ENCODE measurements at places on chromosomes 11 and 22.

- DNase-seq = no peak
These were observed 113.9 kb downstream of the RPS6KA4 start for GRCh38 chr11:64472593-64473455.

- DNase-seq = no peak
These were observed 44.6 kb upstream of the ZBED5 start for GRCh38 chr11:10902301-10903063.

- DNase-seq = no peak
These were observed 9.0 kb upstream of the HIKESHI start for GRCh38 chr11:86292912-86293616.

DNA sequence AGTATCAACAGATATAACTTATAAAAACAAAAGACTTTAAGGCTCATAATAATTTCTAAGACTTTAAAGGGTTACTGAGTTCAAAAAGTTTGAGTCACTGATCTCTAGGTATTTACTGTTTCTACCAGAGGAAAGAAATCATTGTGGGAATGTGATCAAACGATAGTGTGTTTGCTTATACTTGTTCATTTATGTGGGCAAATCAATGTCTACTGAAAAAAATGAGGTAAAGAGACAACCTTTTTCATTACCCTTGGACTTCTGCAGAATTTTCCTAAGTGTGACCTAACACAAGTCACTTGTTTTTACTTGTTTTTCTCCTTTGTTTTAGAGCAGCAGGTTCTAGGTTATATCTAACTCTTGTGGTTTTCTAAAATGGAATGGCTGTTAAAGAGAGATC is 65.4 kb downstream of the PRR5L start:
- DNase-seq = no peak

DNA sequence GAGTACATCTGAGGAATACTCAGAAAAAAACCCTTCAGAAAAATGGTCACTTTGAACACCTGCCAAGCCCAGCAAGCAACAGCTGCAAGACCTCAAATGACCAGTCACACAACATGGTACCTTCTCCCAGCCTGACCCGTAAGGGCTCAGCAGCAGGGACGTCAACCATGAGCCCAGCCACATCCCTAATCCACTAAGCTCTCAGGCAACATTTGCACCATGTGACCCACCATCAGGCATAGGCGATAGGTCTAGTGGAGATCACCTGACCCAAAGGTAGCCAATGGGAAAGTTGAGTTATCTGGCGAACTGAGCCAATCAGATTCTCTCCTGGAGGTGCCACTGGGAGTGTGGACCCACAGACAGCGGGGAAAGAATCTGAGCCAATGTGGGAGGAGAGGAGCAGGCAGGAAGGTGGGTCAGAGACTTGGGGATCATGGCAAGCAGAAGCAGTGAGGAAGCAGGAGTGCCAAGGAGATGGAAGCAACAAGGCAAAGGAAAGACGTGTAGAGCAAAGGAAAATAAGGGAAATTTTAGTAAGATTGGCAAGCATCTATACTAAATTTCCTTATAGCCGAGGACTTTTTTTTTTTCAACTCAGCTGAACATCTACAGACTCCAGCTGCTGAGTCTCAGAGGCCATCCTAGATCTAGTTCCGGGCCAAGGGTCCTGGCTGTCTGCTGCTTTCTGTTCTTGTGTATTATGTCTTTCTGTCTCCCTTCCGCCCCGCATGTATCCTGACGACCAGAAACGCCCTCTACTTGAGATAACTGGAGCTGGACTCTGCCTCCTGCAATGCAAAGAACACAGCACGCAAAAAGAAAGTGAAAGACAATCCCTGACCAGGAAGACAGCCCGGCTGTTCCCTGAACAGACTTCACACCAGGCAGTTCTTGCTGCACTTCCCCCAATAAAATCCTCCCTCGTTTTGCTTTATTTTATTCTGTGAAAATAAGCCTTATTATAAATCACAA is 11.0 kb upstream of the PLAAT2 start:
- no peak for DNase-seq

DNA sequence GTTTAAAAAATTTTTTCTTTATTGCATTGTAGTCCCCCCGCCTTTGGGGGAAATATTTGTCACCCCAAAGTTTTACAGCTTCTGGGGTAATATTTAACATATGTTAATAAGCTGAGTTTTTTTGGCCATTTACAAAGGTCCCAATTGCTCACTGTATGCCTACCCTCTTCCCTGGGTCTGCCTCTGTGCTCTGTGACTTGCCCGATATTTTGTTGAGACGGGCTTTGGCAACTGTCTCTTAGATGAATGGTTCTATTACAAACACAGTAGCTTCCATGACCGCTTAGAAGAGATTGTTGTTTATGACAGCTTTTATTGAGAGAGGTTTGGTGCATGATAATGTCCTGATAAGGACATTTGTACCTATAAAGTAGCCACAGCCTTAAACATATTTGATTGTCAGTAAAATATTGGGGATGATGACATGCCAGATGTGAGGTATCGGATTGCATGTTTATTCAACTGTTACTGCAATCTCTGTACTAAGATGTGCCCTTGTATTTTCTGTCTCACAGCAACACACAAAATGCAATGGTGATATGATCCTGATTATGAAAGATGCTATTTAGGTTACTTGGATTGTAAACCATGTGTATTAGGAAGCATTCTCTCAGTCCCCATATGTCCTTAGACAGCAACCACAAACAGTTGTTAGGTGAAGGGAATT is 103.1 kb downstream of the TEAD1 start:
- no peak for DNase-seq

- DNase-seq = no peak
These were observed 71.1 kb downstream of the LARGE2 start for GRCh38 chr11:45993531-45994001.

GRCh38 chr11:71356280-71356876 is 91.8 kb downstream of the DHCR7 start:
- DNase-seq = no peak

DNA sequence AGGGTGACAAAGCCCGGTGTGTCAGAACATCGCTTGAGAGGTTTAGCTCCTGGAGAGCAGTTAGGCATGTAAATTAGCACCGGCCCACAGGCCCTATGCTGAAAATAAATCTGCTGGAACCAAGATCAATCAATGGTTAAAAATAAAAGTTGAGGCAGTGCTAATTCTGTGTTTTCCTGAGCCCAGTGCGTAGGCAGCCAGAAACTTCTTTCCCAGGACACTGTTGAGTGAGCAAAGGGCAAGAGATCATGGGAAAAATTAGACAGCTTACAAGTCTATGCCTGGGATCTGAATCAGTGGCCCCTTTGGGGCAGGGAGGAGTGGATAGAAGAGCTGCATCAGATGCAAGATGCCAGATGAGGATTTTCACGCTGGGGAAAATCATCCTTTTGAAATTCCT is 539.2 kb downstream of the BUD13 start:
- no peak for DNase-seq

DNA sequence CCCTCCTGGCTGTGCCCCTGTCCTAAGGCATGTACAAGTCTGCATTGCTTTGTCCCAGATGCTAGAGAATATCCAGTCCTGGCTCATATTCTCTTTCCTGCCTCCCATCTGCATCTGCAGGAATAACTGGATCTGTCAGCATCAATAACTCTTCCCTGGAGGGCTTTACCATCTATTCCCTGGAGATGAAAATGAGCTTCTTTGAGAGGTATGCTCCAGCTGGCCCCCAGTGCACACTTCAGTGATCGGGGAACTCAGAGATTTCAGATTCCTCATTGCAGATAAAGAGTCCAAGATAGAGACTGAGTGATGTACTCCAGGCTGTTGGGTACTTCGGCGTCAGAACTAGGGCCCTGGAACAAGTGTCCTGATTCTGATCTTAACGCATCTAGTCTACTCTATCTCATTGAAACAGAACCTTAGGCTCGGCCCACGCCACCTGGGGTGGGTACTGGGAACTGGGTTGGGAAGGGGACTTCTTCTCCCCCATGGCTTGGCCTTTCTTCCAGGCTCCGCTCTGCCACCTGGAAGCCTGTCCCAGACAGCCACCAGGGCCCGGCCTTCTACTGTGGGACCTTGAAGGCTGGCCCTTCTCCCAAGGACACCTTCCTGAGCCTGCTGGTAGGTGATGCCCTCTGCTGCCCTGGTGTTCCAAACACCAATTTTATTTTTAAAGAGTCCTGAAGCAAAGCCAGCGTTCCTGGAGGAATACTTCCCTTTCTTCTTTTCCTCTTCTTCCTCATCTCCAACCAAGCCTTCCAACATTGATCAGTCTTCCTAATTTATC is 17.8 kb upstream of the GLB1L2 start:
- DNase-seq = no peak

DNA sequence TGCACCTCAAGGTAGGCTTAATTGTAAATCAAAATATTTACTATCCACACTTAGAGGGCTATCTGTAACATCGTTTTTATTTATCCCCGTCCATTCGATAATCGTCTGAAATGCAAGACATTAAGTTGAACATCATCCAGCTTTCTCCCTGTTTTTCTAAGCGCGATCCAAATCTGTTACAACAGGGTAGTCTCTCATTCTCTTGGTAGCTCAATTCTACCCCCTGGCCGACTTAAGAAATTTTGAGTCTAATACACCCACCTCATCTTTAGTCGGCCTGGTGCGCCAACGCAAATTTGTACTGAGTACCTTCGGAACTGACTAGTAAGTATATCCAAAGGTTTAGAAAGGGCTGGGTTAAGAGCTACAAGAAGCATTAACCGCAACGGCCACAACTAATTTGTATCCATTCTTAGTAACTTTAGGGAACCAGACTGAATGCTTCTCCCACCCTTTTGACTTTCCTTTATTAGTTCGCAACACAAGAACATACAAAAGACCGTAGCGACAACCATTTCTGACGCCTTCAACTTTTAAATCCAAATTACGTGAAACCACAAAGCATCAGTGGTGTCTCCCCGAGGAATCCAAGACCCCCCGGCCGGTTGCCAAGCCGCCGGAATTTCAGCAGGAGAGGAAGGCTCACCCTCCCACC is 1.0 kb upstream of the ZNF143 start:
- DNase-seq = peak; percentile 23

DNA sequence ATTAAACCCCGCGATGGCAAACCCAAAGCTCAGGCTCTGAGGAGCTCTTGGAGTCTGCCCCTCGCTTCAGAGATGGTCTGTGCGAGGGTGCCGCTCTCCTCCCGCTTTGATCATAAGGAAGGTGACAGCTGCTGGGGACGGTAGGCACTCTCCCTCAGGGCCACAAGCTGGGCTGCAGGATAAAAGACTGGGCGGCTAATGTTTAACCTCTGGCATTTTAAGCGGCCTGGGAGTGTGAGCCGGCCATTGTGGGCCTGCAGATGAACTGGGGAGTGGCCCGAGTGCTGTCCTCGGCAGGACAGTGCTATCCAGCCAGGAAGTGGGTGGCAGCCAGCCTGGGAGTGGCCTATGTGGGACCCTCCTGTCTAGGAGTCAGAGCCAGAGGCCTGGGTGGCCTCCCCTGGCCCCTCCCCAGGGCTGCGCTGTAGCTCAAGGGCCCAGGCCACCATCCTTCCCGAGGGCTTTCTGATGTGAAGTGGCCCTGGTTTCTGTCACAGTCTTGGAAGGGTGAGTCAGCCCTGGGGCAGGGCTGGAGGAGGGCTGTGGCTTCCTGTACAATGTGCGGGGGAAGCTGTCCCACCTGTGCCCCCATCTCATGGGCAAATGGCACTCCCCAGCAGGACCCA is 58.7 kb upstream of the PRODH start:
- DNase-seq = no peak

GRCh38 chr11:10526974-10527918 is 13.7 kb downstream of the RNF141 start:
- DNase-seq = no peak

GRCh38 chr11:3215346-3216026 is 3.1 kb downstream of the MRGPRG start:
- DNase-seq = no peak

- DNase-seq = no peak
These were observed at the start of gene NELL1 for GRCh38 chr11:20668844-20669819. TSS of gene NELL1 (plus strand) at chr11:20669586.

DNA sequence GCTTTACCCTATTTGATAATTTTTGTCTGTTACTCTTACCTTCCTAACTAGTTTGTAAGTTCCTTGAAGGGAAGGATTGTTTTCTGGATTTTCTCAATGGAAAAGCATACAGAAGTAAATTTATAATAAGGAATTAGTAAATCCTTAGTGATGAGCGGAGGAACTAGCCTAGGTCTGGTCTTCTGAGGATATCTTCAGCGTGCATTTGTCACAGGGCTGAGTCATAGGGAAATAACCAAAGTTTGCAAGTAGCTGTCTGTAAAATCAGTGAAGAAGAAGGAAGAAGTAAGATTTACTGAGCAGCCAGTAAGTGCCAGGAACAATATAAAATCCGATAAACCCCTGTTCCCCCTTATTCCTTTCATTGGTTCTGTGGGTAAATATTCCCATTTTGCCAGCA is 162.7 kb upstream of the SORL1-AS1 start:
- no peak for DNase-seq

- DNase-seq = no peak
These were observed 39.9 kb upstream of the NUP160 start for GRCh38 chr11:47887910-47888569.

DNA sequence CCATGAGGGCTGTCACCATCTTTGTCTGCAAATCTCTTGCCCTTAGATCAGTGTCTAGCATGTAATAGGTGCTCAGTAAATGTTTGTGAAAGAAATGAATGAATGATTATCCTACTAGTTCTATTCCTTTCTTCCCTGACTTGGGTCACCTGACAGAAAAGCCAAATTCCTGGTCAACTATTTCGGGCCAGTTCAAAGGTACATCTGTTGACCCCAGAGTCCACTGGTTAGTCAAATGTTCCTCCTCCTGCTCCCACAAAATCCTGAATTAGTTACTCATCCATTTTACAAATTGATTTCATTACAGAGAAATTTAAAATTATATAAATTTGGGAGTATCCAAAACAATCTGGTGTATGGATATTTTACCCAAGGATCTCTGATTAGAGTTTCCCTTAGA is 124.7 kb upstream of the NAV2 start:
- DNase-seq = no peak

DNA sequence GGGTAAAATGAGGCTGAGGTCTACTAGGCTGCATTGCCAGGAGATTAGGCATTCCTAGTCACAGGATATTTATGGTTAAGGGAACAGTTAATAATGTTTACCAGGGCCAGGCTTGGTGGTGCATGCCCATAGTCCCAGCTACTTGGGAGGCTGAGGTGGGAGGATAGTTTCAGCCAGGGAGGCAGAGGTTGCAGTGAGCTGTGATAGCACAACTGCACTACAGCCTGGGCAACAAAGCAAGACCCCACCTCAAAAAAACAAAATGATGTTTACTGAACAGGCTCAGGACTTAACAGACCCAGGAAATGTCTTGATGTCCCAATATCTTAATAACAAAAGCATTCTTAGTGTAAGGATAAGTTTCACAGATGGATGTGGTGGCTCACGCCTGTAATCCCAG is 2.8 kb upstream of the MRPL16 start:
- no peak for DNase-seq

DNA sequence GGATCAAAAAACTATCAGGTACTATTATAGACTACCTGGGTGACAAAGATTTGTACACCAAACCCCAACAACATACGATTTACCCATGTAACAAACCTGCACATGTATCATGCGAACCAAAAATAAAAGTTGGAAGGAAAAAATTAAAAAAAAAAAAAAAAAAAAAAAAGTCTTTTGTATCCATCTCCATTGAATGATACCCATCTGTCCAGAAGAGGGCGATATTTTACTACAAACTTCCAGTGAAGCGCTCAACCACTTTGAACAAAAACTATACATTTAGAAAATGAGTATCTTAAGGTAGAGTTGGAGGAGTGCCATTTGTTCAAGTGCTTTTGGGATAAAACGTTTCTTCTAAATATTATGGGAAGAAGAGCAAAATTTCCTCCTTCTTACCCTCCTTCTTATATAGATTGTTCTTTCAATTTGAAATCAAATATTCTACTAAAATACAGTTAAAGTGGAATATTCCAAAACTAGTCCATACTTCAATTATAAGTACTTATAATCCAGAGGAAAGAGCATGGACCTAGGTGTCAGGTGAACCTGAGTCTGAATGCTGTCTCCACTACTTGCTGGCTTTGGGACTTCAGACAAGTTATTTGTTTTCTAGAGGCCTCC is 23.3 kb downstream of the ARL14EP start:
- DNase-seq = no peak
